Urinary bladder (tissue), 4 donors: ENCODE measurements at places on chromosomes 5 and 9. TPM values are rescaled to one million over a fixed set of nuclear protein-coding genes. Genes with fewer than 3 reads are reported as not detected.

- no peak for DNase-seq
These were observed 156.8 kb downstream of the SEMA5A start for GRCh38 chr5:9388941-9389674.

- no peak for DNase-seq
These were observed 276.0 kb upstream of the TMEM161B start for GRCh38 chr5:88544671-88545070.

DNA sequence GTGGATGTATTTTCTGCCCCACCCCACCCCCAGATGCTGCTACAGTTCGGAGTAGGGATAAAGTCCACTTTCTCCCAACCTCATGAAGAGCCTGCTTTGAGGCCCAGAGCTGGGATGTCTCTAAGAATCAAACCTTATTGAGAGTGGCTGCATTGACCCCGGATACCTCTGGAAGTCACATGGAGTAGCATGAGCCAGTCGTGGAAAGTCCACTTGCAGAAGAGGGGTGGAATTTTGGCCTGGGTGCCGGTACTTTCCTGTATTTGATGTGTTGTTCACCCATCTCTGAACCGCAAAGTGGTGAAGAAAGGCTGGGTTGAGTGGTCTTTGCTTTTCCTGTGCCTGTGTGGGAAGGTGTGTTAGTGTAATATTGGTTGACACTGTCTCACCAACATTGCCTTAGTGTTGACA lies 3.7 kb downstream of the OTULIN start:
- no peak for DNase-seq

GRCh38 chr5:73311291-73312110 lies 137.1 kb downstream of the FOXD1 start:
- DNase-seq, result no peak

DNA sequence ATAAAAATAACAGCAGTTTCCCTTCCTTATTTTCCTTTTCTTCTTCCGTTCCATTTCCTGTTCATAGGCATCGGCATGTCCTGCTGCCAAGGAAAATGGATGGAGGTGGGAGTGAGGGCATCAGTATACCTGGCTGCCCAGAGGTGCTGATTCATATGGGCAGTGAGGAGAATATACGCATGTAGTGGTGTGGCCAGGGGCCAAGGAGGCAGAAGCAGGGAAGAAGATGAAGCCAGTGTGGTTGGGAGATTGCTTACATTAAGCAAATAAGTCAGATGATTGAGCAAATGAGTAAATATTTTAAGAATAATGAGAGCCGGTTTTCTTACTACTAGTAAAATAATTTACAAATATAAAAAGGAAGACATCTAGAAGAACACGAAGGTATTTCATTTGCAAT lies 344.9 kb upstream of the PAPPA start:
- no peak for DNase-seq

- DNase-seq, result no peak
These were observed 60.1 kb downstream of the NTNG2 start for GRCh38 chr9:132221941-132222340.

- DNase-seq, result no peak
These were observed 6.5 kb downstream of the FAM240B start for GRCh38 chr9:38713426-38713825.

SH2D3C gene
- total RNA-seq, result 11.6 TPM

HK3 gene
- total RNA-seq, result 0.74 TPM

SPINK7 gene
- total RNA-seq, result not detected

FOXD4 gene
- not detected for total RNA-seq
